CD4-positive, alpha-beta T cell treated with Interleukin-6 for 4 hours (primary cell): ENCODE measurements at places on chromosomes 7 and 10.

DNA sequence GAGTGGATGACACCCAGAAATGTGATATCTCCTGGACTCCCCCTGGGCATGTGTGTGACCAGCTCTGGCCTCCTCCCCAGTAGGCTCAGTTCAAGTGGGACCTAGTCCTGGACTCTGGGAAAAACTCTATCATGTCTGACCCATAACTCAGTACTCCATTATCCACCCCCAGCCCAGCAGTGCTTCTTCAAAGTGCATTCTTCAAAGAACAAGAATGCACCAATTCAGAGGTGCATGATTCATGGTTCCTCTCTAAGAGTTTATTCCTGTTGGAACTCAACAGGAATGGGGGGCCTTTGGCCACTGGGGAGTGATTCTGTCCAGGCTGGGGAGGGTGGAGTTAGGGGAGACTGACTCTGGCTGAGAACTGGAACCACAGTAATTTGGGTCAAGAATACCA, 173.6 kb upstream of the CXCL12 start:
- DNase-seq = no peak

GRCh38 chr10:98331885-98332284, 63.9 kb upstream of the LOXL4 start:
- no peak for DNase-seq

- DNase-seq = no peak
Observed at GRCh38 chr7:98674461-98674860, 57.4 kb downstream of the NPTX2 start.

DNA sequence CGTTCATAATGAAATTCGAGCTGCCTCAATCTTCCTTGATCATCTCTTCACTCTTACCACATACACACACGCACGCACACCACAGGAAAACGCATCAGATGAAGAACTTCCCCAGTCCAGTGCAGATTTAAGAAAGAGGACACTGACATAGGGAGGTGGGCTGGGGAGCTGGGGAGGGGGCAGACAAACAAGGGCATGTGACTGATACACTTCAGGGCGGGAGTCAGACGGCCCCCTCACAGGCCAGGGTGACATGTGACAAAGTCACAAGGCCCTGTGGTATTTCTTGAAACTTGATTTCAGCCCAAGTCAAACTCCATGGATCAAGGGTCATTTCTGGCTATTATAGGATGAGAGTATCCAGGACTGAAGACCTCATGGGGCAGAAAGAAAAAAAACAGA, 82.6 kb downstream of the KCNMA1 start:
- no peak for DNase-seq

GRCh38 chr10:112137154-112137987, 46.2 kb downstream of the GPAM start:
- DNase-seq = peak; percentile 57

DNA sequence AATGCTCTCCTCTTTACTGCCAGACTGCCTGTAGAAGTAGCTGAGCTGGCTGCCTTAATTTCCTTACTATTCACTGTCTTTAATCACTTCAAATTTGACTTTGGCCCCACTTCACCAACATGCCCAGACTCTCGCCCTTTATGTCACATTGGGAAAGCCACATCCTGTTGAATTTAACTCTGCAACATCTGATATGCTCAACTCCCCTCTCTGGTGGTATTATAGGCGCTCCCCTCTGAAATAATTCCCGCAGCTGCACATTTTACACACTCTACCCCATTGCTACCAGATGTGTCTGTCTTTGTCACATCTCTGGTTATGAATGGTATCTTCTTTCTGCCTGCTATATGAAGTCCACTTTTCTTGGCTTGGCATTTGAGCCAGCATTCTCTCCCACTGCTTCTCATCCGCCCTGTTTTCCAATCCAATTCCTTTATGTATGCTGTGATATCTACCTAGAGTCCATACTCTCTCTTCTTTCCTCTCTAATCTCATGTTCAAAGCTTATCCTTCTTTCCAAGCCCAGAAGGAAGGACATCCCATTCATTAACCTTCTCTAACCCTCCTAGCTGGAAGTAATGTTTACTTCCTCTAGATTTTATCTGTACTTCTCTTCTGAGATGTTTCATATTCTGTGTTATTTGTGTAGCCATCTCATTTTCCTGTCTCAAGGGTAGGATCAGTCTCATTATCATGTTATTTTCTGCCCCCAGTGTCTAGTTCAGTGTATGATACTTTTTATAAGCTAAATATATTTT, 134.5 kb downstream of the ST7 start:
- no peak for DNase-seq
